EH (cell line): ENCODE measurements at places on chromosomes 6 and 20.

- no peak for DNase-seq
Observed at GRCh38 chr6:117028256-117028655, 151.2 kb downstream of the RFX6 start.

DNA sequence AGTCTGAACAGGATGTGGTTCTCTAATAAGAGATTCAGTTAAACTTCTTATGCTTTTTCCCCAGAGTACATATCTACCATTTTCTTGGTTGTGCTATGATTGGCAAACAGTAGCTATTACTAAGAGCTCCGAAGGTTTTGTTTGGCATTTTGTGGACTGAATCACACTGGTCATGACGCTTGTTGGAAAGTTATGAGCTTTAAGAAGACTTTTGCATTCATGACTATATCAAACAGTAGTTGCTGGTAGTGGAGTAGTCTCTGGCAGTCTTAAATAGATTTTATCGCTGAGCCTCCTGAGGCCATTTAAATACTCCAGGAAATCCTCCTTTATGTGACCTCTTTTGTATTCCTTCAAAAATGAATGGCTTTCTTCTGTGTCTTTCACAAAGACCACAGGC is 40.8 kb downstream of the CCDC170 start:
- DNase-seq, result peak; percentile 11

DNA sequence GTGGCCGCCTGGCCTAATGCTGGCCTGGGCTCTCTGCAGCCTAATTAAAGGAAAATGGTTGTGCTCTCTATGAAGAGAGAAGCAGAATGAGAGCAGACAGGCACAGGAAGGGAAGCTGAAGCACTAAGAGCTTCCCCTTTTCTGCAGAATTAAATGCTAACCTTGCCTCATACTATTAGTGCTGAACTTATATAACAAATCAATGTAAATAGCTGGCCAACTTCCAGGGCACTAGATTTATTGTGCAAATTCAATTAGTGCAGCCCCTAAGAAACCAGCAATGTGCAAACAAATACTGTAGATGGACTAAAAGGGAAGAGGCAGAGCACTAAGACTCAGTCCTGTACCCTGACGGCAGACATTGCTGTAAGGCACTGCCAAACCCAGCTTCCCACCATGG is 36.1 kb upstream of the INSM1 start:
- no peak for DNase-seq

- no peak for DNase-seq
Observed at GRCh38 chr6:124432620-124433019, 529.6 kb upstream of the RNF217 start.

DNA sequence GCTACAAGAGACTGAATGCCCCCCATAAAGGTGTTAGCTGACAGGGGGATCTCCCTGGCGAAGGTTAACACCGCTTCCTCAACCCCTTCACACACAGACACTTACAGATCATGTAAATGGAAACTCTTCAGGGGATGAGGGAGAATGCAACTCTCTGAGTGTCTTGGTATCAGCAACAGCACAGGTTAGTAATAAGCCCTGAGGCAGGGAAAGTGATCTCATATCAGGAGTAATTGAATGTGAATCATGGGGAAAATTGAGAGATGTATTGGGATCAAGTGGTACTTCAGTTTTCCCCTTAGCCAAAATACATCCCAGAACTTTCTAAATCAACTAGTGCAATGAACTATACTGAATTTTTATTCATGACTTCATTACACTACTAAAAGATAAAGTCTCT is 23.8 kb downstream of the OR2J3 start:
- no peak for DNase-seq

GRCh38 chr20:40689943-40690835 is 1.2 kb upstream of the MAFB start:
- peak; percentile 81 for DNase-seq

DNA sequence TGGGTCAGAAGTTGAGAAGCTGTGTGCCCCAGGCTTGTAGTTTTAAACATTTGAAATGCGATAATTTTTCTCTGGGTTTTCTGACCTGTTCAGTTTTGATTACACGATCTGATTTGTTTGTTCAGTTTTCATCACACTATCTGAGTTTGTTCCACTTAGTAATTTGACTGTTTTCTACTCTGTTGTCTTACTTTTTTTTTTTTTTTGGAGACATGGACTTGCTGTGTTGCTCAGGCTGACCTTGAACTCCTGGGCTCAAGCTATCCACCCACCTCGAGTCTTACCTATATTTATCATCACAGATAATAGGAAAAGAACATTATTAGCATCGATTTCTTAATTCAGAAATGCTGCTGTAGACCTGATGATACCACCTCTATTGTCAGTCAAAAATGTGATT is 379.1 kb downstream of the UTRN start:
- no peak for DNase-seq

- DNase-seq, result no peak
Observed at GRCh38 chr6:127277878-127278843, 11.5 kb downstream of the RNF146 start.

DNA sequence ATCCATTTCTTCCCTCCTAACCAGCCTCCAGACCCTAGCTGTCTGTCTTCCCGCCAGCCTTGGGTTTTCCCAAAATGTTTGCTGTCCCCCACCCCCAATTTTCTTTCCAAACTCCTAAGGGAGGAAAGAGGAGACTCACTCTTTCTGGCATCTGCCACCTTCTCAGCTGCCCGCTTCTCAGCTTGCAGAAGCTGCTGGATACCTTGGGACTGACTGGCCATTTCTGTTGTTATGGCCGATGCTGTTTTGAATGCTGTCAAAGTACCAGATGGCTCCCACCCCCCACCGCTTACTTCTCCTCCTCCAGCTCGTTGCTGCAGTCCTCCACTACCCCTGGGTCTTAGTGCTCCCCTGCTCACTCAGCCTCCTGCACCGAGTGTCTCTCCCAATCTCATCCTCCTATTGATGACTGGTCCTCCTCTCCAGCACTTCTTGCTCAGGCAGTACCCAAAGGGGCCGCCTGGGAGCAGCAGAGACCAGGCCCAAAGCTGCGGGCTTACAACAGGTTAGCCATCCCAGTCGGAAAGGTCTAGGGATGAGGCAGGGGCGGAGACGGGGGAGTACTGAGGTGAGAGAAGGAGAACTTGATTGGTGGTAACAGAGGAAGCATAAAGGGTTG is at the start of gene ATP6V1G2:
Gene ATP6V1G2, minus strand, starts transcription at position 270 of the 619 bp plus-strand sequence. Its CDS starts 49 bp downstream, at position 221.
- DNase-seq, result peak; percentile 93

DNA sequence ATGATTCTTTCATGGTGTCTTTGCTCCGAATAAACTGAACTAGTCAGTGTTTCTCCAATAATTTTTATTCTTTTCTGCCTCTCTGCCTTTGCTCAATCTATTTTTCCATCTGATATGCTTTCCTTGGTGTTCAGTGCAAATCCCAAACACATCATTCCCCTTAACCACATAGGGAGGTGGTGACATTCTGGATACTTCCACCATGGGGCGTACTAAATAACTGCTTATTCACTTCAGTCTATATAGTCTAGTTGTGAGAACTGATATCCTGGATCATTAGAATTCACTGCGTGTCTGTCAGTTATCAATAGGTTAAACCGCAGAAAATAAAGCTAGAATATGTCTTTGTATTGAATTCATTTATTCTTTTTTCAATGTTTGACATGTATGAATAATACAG is 83.1 kb downstream of the KCNQ5 start:
- DNase-seq, result no peak

DNA sequence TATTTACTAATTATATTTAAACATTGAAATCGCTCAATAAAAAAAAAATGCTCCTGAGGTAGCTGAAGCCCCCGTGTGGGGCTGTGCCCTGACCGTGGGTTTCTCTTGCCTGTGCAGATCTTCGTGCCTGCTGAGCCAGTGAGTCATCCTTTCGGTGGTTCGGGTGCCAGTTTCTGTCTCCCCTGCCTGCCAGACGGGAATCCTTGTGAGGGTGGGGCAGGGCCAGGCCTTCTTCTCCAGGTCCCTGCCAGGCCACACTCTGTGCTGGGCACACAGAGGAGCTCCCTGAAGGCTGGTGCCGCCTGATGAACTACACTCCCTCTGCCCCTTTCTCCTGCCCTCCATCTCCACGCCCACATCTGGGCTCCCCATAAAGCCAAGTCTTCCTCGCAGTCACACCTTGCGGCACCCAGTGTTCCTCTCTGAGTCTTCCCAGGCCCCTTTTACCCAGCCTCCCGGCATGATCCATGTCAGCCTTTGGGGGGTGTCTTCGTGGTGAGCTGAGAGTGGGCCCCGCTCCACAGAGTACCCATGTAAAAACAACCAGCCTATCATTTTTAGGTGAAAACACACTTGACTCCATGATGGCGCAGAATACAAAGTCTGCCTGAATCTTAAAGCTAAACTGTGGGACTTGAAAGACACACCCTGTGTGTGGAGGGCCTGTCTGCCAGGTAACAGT is 19.3 kb downstream of the FGD2 start:
- peak; percentile 51 for DNase-seq

DNA sequence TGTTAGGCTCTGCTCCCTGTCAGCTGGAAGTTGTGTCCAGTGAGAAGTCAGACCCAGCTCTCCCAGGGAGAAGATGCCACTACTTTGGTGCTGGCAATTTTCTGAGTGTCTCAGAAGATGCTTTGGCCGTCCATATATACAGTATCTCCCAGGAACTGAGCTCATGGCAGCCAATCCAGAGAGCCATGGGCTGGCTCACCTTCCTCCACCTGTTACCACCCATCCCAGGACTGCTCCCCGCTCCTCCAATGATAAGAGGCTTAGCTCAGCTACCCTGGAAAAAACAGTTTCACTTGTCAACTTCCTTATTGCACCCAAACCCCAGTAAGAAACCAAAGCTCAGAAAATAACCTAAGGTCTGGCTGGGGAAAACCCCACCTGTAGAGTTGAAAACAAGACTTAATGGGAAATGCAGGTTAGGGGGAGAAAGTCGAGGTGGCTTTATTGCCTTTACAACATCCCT is at the start of gene BNIP5:
Gene BNIP5, minus strand, starts transcription at position 110 of the 463 bp plus-strand sequence. CDS start 6,198 bp downstream, outside the sequence.
- no peak for DNase-seq

DNA sequence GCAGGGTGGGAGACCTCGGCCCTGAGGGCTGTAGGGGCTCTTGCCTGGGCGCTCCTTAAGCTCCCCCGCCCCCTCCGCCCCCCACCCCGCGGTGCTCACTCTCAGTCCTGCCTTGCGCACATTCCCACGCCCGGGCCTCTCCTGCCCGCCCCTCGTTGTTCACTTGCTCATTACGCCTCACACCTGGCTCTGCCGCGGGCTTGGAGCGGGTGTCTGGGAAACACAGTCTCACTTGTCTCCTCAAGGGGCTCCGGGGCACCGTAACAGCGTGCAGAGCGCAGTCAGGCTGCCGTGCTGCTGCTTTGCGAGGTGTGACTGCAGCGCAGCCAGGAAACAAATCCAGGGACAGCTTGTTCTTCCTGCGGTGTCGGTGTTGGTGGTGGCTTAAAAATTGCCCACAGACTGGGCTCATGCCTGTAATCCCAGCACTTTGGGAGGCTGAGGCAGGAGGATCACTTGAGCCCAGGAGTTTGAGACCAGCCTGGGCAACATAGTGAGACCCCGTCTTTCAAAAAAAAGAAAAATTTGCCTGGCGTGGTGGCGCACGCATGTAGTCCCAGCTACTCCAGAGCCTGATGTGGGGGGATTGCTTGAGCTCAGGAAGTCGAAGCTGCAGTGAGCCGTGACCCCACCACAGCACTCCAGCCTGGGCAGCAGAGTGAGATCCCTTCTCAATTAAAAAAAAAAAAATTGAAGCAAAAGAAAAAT is 4.6 kb downstream of the NPBWR2 start:
- no peak for DNase-seq
